ENCODE measurements at places on chromosomes 12 and 14.
A peak's percentile ranks its signal among the peaks of the same experiment; 100 is the strongest.

DNA sequence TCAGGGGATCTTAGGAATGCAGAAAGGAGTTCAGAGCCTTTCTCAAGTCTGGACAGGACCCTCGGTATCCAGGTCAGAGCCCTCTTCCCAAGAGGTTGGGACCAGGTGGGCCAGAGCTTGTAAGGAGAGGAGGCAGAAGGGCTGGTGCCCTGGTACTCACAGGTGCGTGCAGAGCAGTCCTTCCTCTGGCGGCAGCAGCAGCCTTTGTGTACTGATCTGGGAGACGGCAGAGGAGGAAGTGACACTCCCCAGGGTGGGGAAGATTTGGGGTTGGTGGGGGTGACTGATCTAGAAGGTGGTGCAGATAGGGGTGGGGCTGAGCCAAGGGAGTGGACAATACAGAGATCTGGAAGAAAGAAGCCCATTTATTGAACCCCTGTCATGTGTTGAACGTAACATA is at the start of gene ITGB7:
ITGB7 (minus strand) TSS at position 210 of the 400 bp plus-strand sequence. CDS start 6,808 bp downstream, outside the sequence.
- peak; percentile 53 for DNase-seq

- no peak for DNase-seq
Measured at GRCh38 chr14:60723116-60723906, 840 bp downstream of the SIX4 start.

- no peak for DNase-seq
Measured at GRCh38 chr12:115049614-115050013, 365.6 kb upstream of the TBX3 start.

GRCh38 chr12:93006471-93007208 is 77.5 kb upstream of the EEA1 start:
- DNase-seq = no peak

GRCh38 chr14:23544511-23545447 is 6.8 kb downstream of the ZFHX2 start:
- DNase-seq = no peak
